ENCODE measurements at places on chromosomes 3 and 15. TPM values are rescaled to one million over a fixed set of nuclear protein-coding genes. Genes with fewer than 3 reads are reported as not detected.

DNA sequence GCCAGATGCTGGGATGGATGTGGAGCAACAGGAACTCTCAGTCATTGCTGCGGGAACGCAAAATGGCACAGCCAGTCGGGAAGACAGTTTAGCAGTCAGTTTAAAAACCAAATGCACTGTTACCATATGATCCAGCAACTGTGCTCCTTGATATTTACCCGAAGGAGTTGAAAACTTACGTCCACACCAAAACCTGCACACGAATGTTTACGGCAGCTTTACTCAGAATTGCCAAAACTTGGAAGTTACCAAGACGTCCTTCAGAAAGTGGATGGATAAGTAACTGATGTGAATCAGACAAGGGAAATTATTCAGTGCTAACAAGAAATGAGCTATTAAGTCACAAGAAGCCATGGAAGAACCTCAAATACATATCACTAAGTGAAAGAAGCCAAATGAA, 36.1 kb upstream of the SLC41A3 start:
- H3K27me3 ChIP-seq = peaks cover 13% of the 10 kb centered on the region
- peak; percentile 8 for DNase-seq
- no peaks in the 10 kb centered on the region for H3K36me3 ChIP-seq
- no peak overlapping the region for H3K27ac ChIP-seq

Gene CCR1
- total RNA-seq = 35.3 TPM

GRCh38 chr15:74784426-74785193, 2.7 kb downstream of the CSK start:
- peaks cover 42% of the 10 kb centered on the region for H3K36me3 ChIP-seq
- H3K27me3 ChIP-seq = no peaks in the 10 kb centered on the region
- peak overlapping the region; percentile 98 for H3K27ac ChIP-seq
- peak overlapping the region; percentile 79 for H3K4me3 ChIP-seq
- peaks cover 59% of the 10 kb centered on the region for H3K4me1 ChIP-seq
- no peak for DNase-seq

DNA sequence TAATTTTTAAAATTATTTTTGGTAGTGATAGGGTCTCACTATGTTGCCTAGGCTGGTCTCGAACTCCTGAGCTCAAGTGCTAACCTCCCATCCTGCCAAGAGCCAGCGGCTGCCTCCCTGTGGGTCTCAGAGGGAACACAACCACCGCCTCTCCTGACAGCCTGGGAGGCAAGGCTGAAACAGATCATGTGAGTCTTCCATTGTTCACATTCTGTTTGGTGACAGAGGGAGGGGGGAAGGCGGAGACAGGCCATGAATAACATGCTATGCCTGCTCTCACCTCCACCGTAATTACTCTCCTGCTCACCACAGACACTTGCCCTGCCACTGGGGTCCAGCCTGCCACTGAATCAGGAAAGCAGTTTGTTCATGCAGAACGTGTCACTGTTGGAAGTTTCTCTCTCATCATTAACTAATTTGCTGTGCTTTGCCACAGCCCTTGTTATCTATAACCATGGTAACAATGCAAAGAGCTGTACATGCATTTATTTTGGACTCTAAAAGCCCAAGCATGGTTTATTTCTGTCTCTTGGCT, 78.4 kb upstream of the RASGRF1 start:
- H3K4me3 ChIP-seq = no peak overlapping the region
- H3K27me3 ChIP-seq = peaks cover 22% of the 10 kb centered on the region
- H3K27ac ChIP-seq = no peak overlapping the region
- no peaks in the 10 kb centered on the region for H3K36me3 ChIP-seq
- no peaks in the 10 kb centered on the region for H3K4me1 ChIP-seq

GRCh38 chr3:87247430-87247773, 20.3 kb downstream of the CHMP2B start:
- no peaks in the 10 kb centered on the region for H3K27me3 ChIP-seq
- no peak overlapping the region for H3K4me3 ChIP-seq
- DNase-seq = no peak
- H3K27ac ChIP-seq = no peak overlapping the region
- H3K36me3 ChIP-seq = peaks cover 14% of the 10 kb centered on the region

GRCh38 chr3:49609815-49610214, 55.5 kb downstream of the BSN start:
- H3K4me3 ChIP-seq = no peak overlapping the region
- no peaks in the 10 kb centered on the region for H3K4me1 ChIP-seq
- H3K27ac ChIP-seq = no peak overlapping the region
- no peak for DNase-seq
- H3K27me3 ChIP-seq = no peaks in the 10 kb centered on the region
- no peaks in the 10 kb centered on the region for H3K36me3 ChIP-seq

Gene IL17RB
- 2.4 TPM for total RNA-seq

DNA sequence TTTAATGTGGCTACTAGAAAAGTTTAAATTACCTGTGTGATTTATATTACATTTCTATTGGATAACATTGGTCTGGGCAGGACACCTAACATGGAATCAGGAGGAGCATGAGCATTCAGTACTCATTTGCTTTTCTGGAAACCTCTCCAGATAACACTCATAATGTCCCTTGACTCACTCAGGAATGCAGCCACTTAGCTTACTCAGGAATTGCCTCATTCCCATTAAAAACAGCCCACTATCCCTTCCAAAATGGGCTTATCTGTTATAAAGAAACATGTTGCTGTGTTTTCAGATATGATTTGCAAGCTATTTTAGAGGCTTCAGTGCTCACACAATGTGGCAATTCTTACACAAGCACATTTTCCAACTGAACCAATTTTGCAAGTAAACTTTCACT, 17.1 kb downstream of the GBE1 start:
- no peak overlapping the region for H3K27ac ChIP-seq
- H3K4me1 ChIP-seq = no peaks in the 10 kb centered on the region
- H3K4me3 ChIP-seq = no peak overlapping the region
- peaks cover 10% of the 10 kb centered on the region for H3K36me3 ChIP-seq
- DNase-seq = no peak

GRCh38 chr15:89125088-89125826, 37.0 kb downstream of the ABHD2 start:
- peaks cover 15% of the 10 kb centered on the region for H3K36me3 ChIP-seq
- no peaks in the 10 kb centered on the region for H3K27me3 ChIP-seq
- H3K27ac ChIP-seq = no peak overlapping the region
- no peak overlapping the region for H3K4me3 ChIP-seq
- no peak for DNase-seq
- peaks cover 15% of the 10 kb centered on the region for H3K4me1 ChIP-seq

Gene ADPGK
- total RNA-seq = 67.8 TPM

Gene TFRC
- total RNA-seq = 409 TPM

GRCh38 chr3:35679409-35680080, 40.2 kb downstream of the ARPP21 start:
- no peak overlapping the region for H3K27ac ChIP-seq
- H3K36me3 ChIP-seq = no peaks in the 10 kb centered on the region
- no peaks in the 10 kb centered on the region for H3K27me3 ChIP-seq
- DNase-seq = no peak

Gene IGSF11
- total RNA-seq = not detected

GRCh38 chr3:194369522-194370279, at the start of gene LRRC15:
Gene LRRC15 (minus strand): TSS chr3:194369743. CDS start chr3:194361043, 8,700 bp downstream.
- no peak for DNase-seq
- no peaks in the 10 kb centered on the region for H3K36me3 ChIP-seq
- no peak within 1 kb of the TSS for H3K27ac ChIP-seq
- H3K4me3 ChIP-seq = no peak within 1 kb of the TSS
- peaks cover 49% of the 10 kb centered on the region for H3K27me3 ChIP-seq

DNA sequence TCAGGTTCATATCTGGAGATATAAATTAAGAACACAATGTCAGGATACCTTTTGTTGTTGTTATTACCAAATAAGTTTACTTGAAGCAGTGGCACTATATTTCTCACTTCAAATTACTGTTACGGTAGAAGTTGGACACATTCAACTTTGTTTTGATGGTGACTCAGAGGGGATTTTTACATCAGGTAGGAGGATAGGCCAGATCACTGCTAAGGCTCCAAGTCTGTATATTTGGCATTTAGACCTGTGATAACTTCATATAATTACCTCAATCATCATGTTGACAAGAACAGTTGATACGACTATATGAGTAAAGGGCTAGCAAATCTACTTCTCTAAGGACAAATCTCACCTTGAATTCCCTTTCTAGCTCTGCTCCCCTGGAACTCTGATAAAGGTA, 15.6 kb downstream of the LZTFL1 start:
- peaks cover 5% of the 10 kb centered on the region for H3K36me3 ChIP-seq
- DNase-seq = no peak
- H3K4me3 ChIP-seq = no peak overlapping the region

Gene FETUB
- not detected for total RNA-seq

- H3K4me1 ChIP-seq = no peaks in the 10 kb centered on the region
- no peak overlapping the region for H3K27ac ChIP-seq
- H3K27me3 ChIP-seq = peaks cover 17% of the 10 kb centered on the region
These were observed 37.5 kb upstream of the CLRN1 start for GRCh38 chr3:151009981-151010380.

Gene TRH
- total RNA-seq = not detected

DNA sequence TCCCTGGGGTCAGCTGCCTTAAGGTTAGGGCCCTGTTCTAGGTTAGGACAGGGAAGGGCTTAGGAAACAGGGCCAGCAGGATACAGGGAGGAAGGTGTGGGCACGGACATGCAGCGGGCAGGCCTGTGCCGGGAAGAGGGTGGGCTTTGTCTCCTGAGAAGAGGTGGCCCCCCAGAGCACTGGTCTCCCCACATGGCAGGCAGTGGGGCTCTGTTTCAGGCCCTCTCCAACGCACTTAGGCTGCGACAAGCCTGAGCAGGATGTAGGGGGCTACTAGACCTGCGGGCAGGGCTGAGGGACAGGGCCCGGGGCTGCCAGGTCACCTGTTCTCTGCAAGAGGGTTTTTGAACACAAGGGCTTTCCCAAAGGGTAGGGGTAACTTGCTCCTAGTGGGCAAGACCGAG, 33.5 kb downstream of the KLF13 start:
- peak overlapping the region; percentile 72 for H3K4me3 ChIP-seq
- no peaks in the 10 kb centered on the region for H3K27me3 ChIP-seq
- H3K27ac ChIP-seq = peak overlapping the region; percentile 100
- DNase-seq = no peak
- peaks cover 100% of the 10 kb centered on the region for H3K4me1 ChIP-seq

GRCh38 chr3:8239718-8240695, 261.6 kb upstream of the LMCD1 start:
- no peaks in the 10 kb centered on the region for H3K27me3 ChIP-seq
- no peaks in the 10 kb centered on the region for H3K36me3 ChIP-seq
- H3K4me1 ChIP-seq = no peaks in the 10 kb centered on the region
- DNase-seq = no peak
- no peak overlapping the region for H3K4me3 ChIP-seq
- H3K27ac ChIP-seq = no peak overlapping the region

Gene PP2D1
- not detected for total RNA-seq

DNA sequence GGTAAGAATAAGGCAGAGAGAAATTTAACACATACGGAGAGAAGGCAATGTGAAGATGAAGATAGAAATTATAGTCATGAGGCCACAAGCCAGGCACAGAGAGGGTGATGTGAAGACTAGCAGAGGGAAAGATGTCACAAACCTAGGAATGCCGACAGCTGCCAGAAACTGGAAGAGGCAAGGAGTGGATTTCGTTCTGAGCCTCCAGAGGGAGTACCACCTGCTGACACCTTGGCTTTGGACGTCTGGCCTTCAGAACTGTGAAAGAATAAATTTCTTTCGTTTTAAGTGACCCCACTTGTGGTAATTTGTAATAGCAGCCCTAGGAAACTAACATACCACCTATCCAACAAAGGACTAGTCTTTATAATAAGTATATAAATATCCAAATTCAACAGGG, 5.0 kb upstream of the SGO1 start:
- H3K4me1 ChIP-seq = peaks cover 10% of the 10 kb centered on the region
- DNase-seq = no peak
- no peak overlapping the region for H3K4me3 ChIP-seq
- H3K36me3 ChIP-seq = peaks cover 3% of the 10 kb centered on the region

- H3K4me3 ChIP-seq = no peak overlapping the region
- peaks cover 11% of the 10 kb centered on the region for H3K4me1 ChIP-seq
- no peaks in the 10 kb centered on the region for H3K27me3 ChIP-seq
- peaks cover 26% of the 10 kb centered on the region for H3K36me3 ChIP-seq
- DNase-seq = no peak
These were observed 44.2 kb downstream of the ZDHHC3 start for GRCh38 chr3:44931791-44932190.

Gene LMAN1L
- not detected for total RNA-seq

DNA sequence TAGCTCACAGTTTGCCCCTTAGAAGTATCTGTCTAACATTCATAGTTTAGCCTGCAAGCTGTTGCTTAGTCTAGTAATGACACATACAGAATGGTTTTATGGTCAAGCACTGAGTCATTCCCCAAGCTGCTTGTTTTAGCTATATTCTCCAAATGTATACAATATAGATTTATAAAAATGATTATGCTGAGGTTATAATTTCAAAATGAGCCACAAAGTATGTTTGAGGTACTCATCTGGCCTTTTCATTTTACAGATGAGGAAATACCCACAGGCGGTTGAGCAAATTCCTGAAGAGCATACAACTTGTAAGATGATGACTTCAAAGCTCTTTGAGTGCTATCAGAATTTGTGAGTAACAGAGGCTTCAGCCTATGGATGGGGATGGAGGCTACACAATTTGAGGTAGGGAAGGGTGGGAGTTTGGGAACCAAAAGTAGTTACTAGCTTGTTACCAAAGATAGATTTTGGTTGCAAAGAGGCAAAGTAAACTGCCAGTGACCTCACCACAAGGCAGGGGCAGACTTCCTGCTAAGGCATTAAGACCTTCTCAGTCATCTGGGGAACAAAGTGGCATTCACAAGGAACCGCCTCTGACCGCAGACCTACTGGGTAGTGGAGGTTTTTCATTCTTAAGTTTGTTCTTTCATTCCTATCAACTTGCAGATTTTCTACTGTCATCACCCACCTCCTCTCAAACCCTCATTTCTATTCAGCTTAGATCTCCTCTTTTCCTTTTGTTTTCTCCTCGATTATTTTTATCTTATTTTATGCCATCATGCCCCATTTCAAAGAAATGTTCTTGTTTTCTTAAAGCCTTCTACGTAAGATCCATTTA, 257.2 kb upstream of the NECTIN3 start:
- DNase-seq = peak; percentile 94
- H3K4me1 ChIP-seq = peaks cover 26% of the 10 kb centered on the region
- H3K4me3 ChIP-seq = peak overlapping the region; percentile 63
- peaks cover 8% of the 10 kb centered on the region for H3K27me3 ChIP-seq
- H3K36me3 ChIP-seq = peaks cover 17% of the 10 kb centered on the region
- H3K27ac ChIP-seq = peak overlapping the region; percentile 82

Gene TM4SF18
- total RNA-seq = not detected

- no peak for DNase-seq
- no peaks in the 10 kb centered on the region for H3K27me3 ChIP-seq
- H3K27ac ChIP-seq = no peak overlapping the region
- H3K4me1 ChIP-seq = peaks cover 2% of the 10 kb centered on the region
- H3K4me3 ChIP-seq = no peak overlapping the region
These were observed 852 bp downstream of the STAB1 start for GRCh38 chr3:52495777-52496602.

- H3K27ac ChIP-seq = no peak overlapping the region
- no peaks in the 10 kb centered on the region for H3K27me3 ChIP-seq
- no peaks in the 10 kb centered on the region for H3K4me1 ChIP-seq
- no peak for DNase-seq
These were observed 169.0 kb downstream of the GHSR start for GRCh38 chr3:172279191-172279640.

Gene TRIM71
- not detected for total RNA-seq

Gene KIF23
- 81.1 TPM for total RNA-seq

Measured in activated CD8-positive, alpha-beta memory T cell treated with anti-CD3 and anti-CD28 coated beads, Interleukin-2, amount 10 ng/mL, durations not matched to agents 7 days and 5 days (primary cell).